Effector CD4-positive, alpha-beta T cell (primary cell): ENCODE measurements at places on chromosomes 1 and 21.
A peak's percentile ranks its signal among the peaks of the same experiment; 100 is the strongest.

- DNase-seq, result no peak
These were observed 140.8 kb downstream of the FMN2 start for GRCh38 chr1:240232530-240232929.

GRCh38 chr1:171513743-171514142 lies 28.4 kb downstream of the PRRC2C start:
- DNase-seq, result no peak

- no peak for DNase-seq
These were observed 22.7 kb upstream of the SFT2D2 start for GRCh38 chr1:168202941-168203654.

GRCh38 chr1:246160374-246160773 lies 346.7 kb downstream of the SMYD3 start:
- DNase-seq, result no peak

DNA sequence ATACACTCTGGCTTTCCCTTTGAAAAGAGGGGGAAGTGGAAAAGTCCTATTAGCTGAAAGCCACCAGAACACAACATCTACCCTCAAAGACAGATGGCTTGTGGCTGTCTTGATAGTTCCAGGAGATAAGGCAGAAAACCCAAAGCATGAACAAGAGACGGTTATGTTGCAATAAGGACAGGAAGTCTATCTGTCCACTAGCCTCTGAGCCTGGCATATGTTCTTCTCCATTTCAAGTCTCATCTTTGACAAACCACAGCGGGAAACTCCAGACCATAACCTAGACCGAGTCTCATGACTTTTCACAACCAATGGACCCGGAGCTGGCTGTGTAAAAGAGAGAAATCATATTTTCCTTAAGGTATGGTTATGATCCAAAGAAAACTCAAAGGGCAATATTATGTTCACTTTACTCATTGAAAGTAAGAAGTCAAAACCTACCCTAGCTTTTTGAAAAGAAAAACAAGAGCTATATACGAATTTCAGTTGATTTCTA lies 33.8 kb downstream of the DUSP10 start:
- peak; percentile 55 for DNase-seq

DNA sequence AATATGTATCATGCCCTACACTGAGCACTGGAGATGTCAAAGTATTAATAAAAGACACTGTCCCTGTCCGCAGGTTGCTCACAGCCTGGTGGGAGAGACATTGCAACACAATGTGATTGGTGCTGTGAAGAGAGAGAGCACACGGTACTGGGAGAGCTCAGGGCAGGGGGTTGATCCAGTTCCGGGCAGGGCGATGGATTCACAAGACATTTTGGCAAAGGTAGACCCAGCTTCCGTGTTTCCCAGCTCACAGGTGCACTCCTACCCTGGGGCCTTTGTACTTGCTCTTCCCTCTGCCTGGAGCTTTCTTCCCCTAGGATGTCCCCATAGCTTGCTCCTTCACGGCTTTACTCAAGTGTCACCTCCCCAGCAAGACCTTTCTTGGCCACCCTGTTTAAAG lies 1.4 kb downstream of the PLA2G5 start:
- no peak for DNase-seq

- DNase-seq, result no peak
These were observed 4.2 kb downstream of the YBX1 start for GRCh38 chr1:42686418-42686817.

- no peak for DNase-seq
These were observed 6.4 kb downstream of the C1orf116 start for GRCh38 chr1:207026104-207026534.

DNA sequence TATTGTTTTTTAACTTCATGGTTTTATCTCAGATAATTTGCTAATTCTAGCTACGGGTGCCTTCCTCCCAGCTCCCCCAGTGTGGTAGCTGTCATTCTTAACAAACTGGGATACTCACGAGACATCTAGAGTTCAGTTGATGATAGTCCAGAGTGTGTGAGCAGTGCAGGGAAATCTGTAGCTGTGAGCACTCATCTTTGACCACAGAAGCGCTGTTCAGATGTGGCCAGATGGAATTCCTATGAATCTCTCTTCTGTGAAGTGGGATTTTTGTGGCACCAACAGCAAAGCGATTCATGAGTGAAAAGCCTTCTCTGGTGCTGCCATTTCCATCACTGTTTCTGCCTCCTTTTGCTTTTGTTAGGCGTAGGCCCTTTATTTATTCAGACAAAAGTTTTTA lies 125.1 kb downstream of the NFIA start:
- DNase-seq, result no peak

DNA sequence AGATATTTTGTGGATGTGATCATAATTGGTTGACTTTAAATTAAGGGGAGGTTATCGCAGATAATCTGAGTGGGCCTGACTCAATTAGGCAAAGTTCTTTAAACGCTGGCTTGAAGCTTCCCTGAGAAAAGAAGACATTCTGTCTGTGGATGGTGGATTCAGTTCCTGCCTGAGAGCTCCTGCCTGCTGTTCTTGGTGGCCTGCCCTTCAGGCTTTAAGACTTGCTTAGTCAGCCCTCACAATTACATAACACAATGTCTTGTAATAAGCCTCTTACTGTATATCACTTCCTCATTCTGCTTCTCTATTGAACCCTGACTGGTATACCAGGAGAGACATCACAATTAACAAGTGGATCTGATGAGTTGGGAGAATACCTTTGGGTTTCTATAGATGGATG lies 50.2 kb downstream of the KCNJ6 start:
- DNase-seq, result no peak

GRCh38 chr1:119981496-119981895 lies 85.2 kb upstream of the ADAM30 start:
- no peak for DNase-seq

GRCh38 chr1:46742069-46742468 lies 23.2 kb upstream of the EFCAB14 start:
- no peak for DNase-seq

GRCh38 chr1:160093624-160094290 lies 4.7 kb downstream of the IGSF8 start:
- DNase-seq, result no peak

- DNase-seq, result no peak
These were observed 26.6 kb downstream of the TTC39A start for GRCh38 chr1:51303751-51304251.

- DNase-seq, result no peak
These were observed 771 bp downstream of the ABCD3 start for GRCh38 chr1:94418664-94419655.

DNA sequence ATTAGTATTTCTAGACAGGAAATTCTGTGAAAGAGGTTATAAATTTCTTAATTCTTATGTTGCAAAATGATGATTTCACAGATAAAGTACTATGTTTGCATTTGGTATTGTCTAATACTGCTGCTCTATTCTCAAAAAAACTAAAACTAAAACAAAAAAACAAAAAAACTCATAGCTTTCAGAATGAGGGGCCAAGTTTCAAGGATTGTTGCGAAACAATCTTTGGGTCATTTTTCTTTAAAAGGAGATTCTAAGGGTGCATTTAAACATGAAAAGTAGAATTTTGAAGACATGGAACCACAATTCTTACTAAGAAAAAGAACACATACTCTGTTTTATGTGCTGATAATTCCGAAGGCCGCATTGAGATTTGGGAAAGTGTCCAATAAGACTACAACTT lies 645.1 kb downstream of the ADGRL2 start:
- DNase-seq, result no peak

GRCh38 chr1:157234705-157235273 lies 96.6 kb upstream of the ETV3 start:
- DNase-seq, result no peak

DNA sequence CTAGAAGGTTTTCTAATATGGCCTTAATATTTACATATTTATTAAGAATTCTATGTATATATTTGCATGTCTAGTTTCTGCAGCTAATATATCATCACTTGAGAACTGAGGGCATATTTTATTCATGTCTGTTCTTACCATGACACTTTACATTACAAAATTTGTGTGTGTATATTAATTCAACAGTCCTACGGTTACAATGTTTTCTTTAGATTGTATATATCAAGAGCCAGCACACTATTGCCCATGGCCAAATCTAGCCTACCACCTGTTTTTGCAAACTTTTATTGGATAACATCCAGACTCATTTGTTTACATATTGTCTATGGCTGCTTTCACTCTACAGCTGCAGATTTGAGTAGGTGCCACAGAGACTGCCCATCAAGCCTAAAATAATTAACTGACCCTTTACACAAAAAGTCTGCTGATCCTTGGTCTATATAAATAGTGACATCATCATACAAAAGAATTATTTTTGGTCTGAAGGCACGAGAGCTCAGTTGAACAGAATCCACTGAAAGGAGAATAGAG lies 577.4 kb upstream of the PBX1 start:
- DNase-seq, result no peak

DNA sequence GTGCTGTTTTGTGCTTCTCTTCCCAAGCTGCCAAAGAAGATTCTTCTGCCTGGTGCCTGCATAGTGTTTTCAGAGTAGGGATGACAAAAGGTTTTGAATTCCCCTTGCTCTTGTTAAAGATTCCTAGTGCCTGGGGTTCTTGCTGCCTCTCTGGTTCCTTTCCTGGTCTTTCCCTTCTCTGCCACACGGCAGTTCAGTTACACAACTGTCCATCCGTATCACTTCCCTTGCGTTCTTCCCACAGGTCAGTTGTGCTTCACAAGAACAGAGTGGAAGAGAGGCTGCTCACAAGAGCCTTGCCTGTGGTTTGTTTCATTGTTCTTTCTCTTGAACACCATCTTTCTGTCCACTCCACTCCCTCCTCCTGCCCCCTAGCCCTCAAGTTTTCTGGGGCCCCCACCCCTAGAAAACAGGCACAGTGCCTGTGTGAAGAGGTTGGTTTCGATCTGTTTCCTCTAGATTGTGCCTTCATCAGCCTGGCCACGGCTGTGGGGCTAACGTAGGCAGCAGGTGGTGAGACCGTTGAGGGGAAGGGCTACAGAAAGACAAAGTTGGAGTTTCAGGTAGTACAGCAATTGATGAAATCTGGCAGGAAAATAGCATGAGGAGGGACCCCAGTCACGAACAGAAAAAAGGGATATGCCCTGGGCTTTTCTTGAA lies 5.8 kb downstream of the VASH2 start:
- DNase-seq, result no peak

DNA sequence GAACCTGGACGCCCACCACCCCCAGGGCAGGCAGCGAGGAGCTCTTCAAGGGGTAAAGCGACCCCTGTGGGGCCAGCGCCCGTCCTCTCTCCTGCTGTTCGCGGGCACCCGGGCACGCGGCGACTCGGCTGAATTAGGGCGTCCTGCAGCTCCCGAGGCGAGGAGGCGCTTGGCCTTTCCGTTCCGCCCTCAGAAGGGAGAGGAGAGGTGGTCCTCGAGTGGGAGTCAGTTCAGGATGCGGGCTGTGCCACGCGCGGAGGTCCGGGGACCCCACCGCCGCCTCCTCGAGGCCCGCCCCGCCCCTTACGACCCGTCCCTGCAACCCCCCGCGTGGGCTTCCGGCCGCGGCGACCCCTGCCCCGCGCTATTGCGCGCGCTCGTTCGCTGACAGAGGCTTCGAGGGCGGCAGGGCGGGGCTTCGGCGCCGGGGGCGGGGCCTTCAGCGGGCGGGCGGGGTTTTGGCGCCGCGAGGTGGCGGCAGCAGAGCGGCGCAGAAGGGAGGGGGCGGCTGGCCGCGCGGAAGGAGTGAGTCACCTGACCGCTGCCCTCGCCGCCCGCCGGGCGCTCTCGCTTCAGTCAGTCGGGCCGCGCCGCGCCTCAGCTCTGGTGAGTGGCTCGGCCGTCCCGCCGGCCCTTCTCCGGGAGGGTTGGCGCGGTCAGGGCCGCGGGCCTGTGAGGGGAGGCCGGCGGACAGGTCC lies at the start of gene BACH1:
TSS of gene BACH1 (plus strand) at position 575 of the 698 bp plus-strand sequence. CDS start 22,359 bp downstream, outside the sequence.
- peak; percentile 73 for DNase-seq

DNA sequence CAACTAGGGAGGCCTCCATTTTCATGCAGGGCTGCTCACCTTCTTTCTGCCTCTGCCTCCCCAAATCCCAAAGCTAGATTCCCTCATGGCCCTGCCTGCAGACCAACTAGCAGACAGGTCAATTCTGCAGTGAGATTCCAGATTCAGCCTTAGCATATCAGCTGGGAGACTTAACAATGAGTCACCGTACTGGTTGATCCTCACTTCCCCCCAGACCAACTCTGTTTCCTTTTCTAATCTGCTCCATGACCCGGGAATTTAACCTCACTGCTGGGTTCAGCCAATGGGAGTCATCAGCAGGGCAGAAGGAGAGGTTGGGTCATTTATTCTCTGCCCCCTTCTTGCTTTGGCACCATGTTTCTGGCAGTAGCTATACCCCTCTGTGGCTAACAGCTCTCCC lies 140.6 kb upstream of the GRIK3 start:
- DNase-seq, result no peak

DNA sequence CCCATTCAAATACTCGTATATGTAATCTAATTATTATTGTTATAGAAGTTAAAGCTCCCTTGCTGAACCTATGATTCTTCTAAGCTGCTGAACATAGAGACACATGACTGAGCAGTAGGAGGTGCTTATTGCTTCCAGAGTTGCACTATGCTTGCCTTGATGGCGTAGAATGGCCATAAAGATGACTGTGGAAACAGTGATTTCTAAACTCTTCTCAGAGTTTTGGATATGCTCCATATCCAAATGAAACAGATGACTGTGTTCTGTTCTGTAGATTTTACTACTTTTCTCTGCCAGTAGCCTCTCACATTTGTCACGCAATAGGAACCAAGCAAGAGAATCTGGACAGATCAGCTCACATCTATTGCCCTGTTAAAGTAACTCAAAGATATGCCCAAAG lies 88.1 kb upstream of the CACYBP start:
- no peak for DNase-seq

DNA sequence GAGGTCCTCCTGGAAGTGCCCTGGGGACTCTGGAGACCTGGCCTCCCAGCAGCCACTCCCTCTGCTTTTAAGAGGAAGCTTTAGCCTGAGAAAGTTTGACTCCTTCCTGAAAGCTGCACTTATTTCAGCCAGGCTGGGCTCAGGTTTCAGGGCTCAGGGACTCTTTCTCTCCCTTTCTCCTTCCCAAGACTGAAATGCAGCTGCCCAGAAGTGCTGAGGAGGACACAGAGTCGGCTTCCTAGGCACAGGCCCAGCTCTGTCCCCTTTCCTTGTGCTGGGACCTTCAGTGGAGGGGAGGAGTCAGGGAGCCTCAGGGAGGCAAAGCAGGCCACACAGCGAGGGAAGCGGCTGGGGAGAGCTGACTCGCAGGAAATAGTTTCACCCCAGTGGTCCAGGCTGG lies 137.3 kb downstream of the NAV1 start:
- no peak for DNase-seq

GRCh38 chr1:167081594-167082156 lies 8.5 kb downstream of the GPA33 start:
- no peak for DNase-seq

- no peak for DNase-seq
These were observed 95.7 kb upstream of the NCAM2 start for GRCh38 chr21:20902511-20902910.

DNA sequence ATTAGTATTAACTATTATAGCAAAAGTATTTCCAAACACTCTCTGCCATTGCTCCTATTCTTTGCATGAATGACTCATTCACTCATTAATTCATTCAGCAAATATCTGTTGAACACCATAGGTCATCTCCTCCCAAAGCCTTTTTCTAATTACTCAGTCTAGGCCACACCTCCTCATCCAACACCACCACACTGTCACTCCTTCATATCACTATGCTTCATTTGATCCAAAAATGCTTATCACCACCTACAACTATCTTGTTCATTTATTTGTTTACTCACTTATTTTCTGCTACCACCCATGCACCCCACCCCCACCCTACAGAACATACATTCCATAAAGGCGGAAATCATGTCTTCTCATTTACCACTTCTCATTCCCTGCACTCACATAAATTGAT lies 94.4 kb upstream of the TNFSF4 start:
- DNase-seq, result no peak

GRCh38 chr1:172499636-172500141 lies 33.3 kb upstream of the SUCO start:
- DNase-seq, result no peak

- no peak for DNase-seq
These were observed 87.6 kb downstream of the HMCN1 start for GRCh38 chr1:185821612-185822385.
